Activated CD8-positive, alpha-beta T cell treated with anti-CD3 and anti-CD28 coated beads, Interleukin-2, amount 10 ng/mL, durations not matched to agents 7 days and 5 days (primary cell): ENCODE measurements at places on chromosomes 3 and 15. TPM values are rescaled to one million over a fixed set of nuclear protein-coding genes. Genes with fewer than 3 reads are reported as not detected.

The CHRM5 gene
- total RNA-seq, result not detected

The TCAIM gene
- 17.9 TPM for total RNA-seq

DNA sequence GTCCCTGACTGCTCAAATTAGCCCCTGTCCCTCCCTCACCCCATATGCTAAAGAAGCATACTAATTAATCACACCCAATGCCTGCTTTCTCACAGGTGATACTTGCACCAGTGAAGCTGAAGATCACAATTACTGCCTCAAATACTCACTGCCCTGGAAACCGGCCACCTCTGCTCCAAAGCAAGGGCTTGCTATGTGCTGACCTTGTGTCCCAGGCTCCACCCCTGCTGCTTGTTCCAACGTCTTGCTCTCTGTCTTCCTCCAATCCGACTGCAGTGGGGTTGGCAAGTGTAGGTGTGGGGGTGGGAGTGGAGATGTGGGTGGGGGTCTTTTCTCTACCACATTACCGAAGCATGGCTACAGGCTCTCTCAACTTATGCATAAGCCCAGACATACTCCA lies 55.7 kb upstream of the PSMD6 start:
- no peak for DNase-seq

- no peak for DNase-seq
Observed at GRCh38 chr3:156148946-156149381, 28.6 kb downstream of the KCNAB1 start.

DNA sequence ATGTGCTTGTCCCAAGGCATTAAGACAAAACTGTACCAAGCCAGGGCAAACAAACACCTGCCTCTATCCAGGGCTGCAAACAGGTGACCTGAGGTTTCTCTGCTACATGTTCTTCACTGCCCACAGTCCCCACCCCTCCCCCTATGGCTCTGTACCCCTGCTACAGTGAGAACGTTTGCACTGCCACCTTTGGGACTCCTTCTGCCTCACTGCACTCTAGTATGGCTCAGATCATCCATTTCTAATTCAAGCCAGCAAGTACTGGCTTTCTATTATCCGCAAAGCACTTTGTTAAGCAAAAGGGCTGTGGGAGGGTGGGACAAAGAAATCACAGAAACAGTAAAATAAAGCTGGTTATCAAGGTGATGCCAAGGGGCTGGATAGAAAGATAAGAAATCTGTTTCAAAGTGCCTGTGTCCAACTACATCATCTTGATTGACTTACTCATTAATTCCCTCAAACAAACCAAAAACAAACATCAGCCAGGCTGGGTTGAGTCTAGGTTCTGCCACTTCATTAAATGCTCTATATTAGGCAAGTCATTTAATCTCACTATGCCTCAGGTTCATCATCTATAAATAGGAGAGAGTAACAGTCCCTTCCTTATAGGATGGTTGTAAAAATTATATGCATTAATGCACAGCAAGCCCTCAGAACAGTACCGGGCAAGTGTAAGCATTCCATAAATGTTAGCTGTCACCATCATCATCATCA lies 95.3 kb downstream of the PDZRN3 start:
- DNase-seq, result no peak
